ENCODE measurements at places on chromosomes 5 and 9. TPM values are rescaled to one million over a fixed set of nuclear protein-coding genes. Genes with fewer than 3 reads are reported as not detected.
A peak's percentile ranks its signal among the peaks of the same experiment; 100 is the strongest.

GRCh38 chr5:62143268-62144229, 162.5 kb upstream of the KIF2A start:
- peak; percentile 49 for DNase-seq

DNA sequence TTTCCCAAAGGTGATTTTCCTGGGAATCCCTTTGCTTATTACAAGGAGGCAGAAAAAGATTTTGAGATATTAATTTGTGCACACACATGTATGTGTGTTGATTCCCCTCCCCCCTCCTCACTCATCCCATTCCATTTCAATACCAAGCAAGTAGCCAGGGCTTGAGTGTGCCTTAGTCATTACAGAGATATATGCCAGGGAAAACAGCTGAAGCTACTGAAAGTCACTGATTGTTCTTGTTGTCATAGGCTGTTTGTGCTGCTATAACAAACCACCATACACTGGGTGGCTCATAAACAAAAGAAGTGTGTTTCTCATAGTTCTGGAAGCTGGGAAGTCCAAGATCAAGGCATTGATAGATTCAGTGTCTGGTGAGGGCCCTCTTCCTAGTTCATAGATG, 158.6 kb downstream of the BAAT start:
- no peak for DNase-seq

GRCh38 chr9:79662537-79662956, 90.8 kb downstream of the TLE4 start:
- peak; percentile 25 for DNase-seq

DNA sequence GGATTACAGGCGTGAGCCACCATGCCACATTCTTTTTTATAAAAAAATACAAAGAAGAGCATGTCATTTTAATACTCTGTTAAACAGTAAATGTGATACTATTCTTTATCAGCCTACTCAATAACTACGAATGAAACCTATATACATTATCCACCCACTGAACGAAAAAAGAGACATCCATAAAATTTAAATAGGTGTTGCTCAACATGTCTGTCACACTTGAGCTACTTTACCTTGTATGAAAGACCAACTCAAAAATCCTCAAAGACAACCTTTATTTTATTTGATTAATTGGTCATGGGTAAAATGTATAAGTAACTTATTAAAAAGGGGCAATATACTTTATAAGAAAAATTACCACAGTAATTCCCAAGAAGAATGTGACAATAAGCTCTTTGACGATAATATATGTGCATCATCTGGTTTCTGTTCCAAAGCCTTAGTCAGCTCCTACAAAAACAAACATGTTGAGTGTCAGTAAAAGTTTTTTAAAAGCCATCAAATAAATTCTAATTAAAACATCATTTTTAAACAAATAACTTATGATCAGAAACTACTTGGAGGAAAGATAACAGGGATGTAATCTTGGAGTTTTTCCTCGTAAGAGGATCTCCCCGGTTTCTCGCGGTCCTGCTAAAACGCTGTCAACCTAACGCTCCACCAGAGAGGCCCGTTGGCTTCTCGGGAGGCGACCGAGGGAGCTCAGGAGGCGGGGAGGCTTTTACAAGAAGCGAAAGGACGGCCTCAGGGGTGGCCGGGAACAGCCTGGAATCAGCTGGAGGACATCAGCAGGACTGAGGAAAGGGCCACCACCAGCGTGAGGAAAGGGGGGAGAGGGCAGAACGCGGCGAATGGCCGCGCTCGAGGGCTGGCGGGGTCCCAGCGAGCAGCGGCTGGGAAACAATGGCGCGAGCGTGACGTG, 13.5 kb upstream of the ANKRD18B start:
- DNase-seq = peak; percentile 72

GRCh38 chr5:142671266-142671665, 14.6 kb downstream of the FGF1 start:
- peak; percentile 44 for DNase-seq

DNA sequence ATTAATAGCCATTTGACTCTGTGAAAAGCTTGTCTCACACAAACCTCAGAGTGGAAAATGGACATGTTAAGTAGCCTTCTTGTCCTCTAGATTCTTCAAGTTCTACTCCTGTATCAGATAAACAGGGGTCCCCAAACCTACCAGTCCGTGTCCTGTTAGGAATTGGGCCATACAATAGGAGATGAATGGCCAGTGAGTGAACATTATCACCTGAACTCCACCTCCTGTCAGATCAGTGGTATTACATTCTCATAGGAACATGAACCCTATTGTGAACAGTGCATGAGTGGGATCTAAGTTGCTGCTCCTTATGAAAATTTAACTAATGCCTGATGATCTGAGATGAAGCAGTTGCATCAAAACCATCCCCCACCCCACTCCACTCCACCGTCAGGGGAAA, 136.3 kb downstream of the TMEM232 start:
- DNase-seq = no peak

- peak; percentile 39 for DNase-seq
Observed at GRCh38 chr9:75200892-75201470, 112.7 kb downstream of the OSTF1 start.

DNA sequence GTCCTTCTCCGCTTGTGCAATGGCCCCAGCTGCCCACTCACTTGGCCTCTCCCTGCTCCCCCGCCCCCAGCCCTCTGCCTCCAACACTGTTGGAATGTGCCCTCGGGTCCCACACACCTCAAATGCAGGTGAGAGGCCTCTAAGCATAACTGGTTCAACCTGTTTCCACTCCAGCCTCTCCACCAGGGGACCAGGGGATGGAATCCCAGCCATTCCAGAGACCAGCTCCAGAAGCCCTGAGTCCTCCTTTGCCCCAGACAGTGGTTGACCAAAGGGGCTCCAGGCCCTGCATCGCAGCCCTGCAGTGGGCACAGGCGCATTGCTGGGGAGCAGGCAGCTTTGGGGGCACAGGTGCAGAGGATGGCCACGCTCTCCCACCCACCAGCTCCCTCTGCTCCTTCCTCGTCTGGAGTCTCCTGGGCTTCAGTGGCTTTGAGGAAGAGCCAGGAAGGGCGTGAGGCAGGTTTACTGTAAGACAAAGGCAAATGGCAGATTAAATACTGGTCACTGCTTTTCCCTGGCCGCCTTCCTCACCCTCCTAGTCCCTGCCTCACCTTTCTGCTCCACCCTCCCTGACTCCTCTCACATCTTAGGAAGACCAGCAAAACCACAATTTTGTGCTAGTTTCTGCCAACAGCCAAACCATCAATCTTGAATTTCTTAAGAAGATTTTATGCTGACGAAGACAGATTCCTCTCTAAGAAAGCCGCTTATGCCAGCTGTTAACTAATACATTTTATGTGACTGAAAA, 29.1 kb upstream of the IRX2 start:
- DNase-seq = peak; percentile 69

- DNase-seq = no peak
Observed at GRCh38 chr5:159163027-159163700, 46.2 kb downstream of the RNF145 start.

GRCh38 chr5:67908126-67908765, 307.3 kb upstream of the PIK3R1 start:
- DNase-seq = no peak

DNA sequence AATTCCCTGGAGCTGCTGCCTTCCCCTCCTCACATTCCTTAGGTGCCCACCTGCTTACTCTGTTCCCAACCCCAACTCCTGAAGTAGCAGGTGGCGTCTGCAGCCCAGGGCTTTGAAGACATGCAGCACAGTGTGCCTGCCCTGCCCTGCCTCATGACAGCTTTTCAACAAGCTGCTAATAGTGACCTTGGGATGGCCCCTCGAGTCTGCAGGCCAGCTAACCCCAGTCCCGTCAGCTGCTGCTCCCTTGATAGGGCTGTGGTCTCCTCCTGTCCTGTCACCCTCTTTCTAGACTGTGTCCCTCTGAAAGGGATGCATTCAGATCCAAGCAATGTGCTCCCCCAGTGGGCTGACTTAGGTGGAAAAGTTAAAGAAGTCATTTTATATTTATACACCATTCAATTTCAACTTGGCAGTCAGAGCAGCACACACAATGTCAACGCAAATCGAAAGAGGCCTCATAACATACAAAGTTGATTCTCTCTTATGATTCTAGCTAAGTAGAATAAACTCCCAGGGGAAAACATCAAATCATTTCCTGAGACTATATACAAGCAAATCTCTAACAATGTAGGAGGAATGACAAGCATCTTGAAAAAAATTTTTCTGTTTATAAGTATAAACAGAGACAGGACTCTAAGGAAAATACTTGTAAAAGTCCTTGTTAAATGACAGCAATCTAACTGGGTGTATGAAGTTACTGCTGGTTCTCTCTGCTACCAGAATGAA, 37.9 kb downstream of the ADRB2 start:
- DNase-seq = no peak

GRCh38 chr5:126736141-126736540, 40.8 kb upstream of the LMNB1 start:
- no peak for DNase-seq

- DNase-seq = peak; percentile 25
Observed at GRCh38 chr9:36486329-36486932, 86.3 kb upstream of the MELK start.

GRCh38 chr5:111261610-111262009, 37.4 kb downstream of the CAMK4 start:
- no peak for DNase-seq

DNA sequence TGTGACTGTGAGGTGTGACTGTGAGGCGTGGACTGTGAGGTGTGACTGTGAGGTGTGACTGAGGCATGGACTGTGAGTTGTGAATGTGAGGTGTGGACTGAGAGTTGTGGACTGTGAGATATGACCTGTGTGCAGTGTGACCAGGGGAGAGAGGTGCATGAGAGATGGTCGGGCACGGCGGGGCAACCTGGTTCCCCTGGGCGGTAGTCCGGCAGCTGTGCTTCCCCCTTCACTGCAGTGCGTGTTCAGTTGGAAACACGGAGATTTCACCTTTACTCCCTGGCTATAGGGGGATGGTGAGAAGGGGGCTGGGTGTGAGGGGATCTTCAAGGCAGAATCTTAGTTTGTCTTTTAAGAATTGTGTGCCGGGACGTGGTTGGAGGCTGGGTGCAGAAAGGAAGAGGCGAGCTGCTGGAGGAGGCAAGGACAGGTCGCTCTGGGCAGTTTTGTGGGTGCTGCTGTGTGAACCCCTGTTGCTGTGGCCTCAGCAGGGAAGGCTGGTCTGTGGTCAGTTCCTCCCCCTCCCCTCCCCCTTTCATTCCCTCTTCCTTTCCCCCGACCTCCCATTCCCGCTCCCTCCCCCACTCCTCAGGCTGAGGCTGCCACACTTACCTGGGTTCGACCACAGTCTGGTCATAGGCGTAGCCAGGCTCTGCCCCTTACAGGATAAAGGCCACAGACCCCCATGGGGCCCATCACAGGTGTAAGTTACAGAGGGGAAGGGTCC, 39.3 kb downstream of the CEP72 start:
- no peak for DNase-seq

GRCh38 chr9:130565792-130566191, 13.6 kb upstream of the FUBP3 start:
- no peak for DNase-seq

DNA sequence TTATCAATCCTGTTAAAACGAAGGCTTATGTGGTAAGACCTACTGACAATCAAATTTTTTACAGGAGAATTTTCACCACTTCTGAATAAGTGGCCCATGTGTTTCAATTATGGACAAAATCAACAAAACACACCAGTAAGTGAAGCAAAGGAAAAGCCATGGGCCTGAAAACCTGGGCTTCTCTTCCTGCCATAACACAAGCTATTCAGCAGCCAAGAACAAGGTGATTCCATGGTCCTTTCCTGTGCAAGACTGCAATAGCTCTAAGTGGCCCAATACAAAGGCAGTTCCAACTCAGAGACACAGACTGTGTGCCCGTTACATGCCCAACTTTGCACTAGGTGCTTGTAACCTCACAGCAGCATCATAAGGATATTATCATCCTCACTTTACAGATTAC, 168.5 kb downstream of the EPB41L4A start:
- no peak for DNase-seq

- DNase-seq = peak; percentile 95
Observed at GRCh38 chr9:128072144-128073021, 4.4 kb downstream of the SLC25A25 start.

DNA sequence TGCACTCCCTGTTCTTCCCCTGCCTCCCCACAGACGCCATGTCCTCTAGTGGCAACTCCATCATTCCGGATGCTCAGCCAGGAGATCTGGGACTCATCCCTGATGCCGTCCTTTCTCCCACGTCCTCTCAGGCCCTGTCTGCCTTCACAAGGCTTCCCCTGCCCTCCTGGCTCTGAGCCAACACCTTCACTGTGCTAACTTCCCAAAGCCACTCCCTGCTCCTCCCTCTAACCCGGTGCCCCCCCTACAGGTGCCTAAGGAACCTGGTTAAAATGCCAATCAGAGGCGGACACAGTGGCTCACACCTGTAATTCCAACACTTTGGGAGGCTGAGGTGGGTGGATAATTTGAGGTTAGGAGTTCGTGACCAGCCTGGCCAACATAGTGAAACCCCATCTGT, 67.6 kb downstream of the LMX1B start:
- no peak for DNase-seq

DNA sequence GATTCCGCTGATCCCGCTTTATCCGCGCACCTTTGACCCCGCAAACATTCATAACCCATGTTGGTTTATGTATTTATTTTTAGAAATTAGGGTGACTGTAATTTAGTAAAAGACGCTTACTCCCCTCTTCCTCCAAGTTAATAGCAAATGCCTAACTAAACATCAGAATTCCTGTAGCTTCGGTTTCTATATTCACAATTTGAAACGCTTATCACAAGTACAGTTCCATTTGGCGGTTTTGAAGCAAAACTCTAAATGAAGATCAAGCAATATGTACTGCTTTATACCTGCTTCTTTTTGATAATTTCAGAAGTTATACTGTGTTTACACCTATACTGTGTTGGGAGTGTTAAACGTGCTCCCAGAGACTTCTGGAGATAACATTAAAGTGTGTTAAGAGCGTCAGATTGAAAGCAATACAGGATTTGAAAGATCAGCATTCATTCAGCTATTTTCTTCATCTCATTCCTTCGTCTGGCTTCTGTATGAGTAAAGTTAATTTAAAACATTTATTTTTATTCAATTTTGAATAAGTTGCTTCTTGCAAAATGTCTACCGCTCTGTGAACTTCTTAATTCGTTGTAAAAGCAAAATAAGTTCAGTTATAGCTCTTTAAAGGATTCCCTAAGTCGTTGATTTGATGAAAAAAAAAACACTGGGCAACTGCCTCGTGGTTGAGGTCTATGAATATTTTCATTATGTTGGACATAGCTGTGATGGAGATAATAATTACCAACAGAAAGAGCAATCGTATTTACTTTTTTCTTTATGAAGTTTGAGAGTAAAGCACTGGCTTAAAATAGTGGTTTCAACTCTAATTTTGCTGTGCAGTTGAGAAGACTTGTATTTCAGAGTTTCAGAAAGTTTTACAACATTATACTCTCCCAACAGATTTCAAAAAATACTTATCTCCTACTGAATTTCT, 2.5 kb downstream of the PRDM6 start:
- peak; percentile 32 for DNase-seq

The SHC3 gene
- 3.1 TPM for total RNA-seq

The GRIA1 gene
- total RNA-seq = 0.72 TPM

The OBP2B gene
- total RNA-seq = not detected

The ESM1 gene
- 13.7 TPM for total RNA-seq

The GIN1 gene
- 11.3 TPM for total RNA-seq

The COX7C gene
- 236 TPM for total RNA-seq

The AGPAT2 gene
- total RNA-seq = 32.7 TPM

The TMEM171 gene
- 1.7 TPM for total RNA-seq

The CRB2 gene
- total RNA-seq = 0.72 TPM

The FLT4 gene
- 0.48 TPM for total RNA-seq

The ZDHHC11 gene
- total RNA-seq = not detected

The LHX3 gene
- total RNA-seq = 0.24 TPM

The CCDC69 gene
- 20.0 TPM for total RNA-seq

The C9 gene
- 0.24 TPM for total RNA-seq

Data from umbilical cord (tissue), 2 donors.